GM18507 (cell line): ENCODE measurements at places on chromosomes 12 and 14.
A peak's percentile ranks its signal among the peaks of the same experiment; 100 is the strongest.

GRCh38 chr14:96095581-96096476 is 56.7 kb downstream of the C14orf132 start:
- DNase-seq = no peak

- no peak for DNase-seq
These were observed 626 bp downstream of the TXNDC16 start for GRCh38 chr14:52551696-52552062.

GRCh38 chr12:104220931-104221330 is 5.4 kb downstream of the TXNRD1 start:
- DNase-seq = no peak

GRCh38 chr12:6959805-6960592 is 8.8 kb downstream of the PTPN6 start:
- no peak for DNase-seq

- no peak for DNase-seq
These were observed 57.3 kb downstream of the NRXN3 start for GRCh38 chr14:78227248-78228077.

DNA sequence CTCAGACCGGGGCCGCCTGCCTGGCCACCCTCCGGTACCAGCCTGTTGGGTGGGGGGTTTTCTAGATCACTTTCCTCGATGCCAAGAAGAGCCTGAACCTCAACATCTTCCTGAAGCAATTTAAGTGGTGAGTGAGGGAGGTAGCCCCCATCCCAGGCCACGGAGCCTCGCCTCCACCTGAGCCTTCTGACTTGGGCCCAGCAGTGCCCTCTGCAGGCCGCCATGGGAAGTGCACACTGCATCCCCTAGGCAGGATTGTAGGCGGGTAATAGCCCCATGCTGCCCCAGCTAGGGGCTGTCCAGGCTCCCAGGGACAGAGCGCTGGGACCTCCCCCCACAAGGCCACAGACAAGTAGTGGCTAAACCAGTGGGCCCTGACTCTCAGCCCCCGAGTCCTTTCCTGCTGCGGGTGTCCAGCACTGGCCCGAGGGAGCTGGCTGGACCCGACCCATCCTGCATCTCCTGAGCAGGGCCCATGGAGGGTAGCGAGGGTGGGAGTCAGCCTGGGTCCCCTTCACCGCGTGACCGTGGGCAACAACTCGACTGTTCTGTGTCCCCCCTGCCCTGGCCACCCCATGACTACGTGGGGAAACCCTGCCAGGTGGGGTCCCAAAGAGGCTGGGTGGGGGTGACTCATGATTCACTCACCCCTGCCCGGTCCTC is 15.3 kb upstream of the ADSS1 start:
- DNase-seq = peak; percentile 90

- DNase-seq = no peak
These were observed 6.9 kb upstream of the KLRF1 start for GRCh38 chr12:9820281-9820930.

DNA sequence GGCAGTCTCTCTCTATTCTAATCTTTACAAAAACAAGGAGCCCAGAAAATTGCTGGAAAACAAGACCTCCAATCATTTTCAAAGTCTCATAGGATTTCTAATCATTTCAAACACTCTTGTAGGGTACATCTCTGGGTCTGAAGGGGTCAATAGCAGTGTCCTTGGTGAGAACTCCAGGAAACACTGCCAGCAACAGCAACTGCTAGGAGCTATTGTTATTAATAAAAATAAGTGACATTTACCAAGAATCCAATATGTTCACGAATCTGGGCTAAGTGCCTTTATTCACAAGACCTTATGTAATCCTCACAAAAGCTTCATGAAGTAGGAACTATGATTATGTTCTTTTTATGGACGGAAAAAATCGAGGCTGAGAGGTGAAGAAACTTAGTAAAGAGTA is 72.8 kb downstream of the TTC7B start:
- DNase-seq = no peak

- no peak for DNase-seq
These were observed 25.1 kb downstream of the GTSF1 start for GRCh38 chr12:54448344-54448743.

DNA sequence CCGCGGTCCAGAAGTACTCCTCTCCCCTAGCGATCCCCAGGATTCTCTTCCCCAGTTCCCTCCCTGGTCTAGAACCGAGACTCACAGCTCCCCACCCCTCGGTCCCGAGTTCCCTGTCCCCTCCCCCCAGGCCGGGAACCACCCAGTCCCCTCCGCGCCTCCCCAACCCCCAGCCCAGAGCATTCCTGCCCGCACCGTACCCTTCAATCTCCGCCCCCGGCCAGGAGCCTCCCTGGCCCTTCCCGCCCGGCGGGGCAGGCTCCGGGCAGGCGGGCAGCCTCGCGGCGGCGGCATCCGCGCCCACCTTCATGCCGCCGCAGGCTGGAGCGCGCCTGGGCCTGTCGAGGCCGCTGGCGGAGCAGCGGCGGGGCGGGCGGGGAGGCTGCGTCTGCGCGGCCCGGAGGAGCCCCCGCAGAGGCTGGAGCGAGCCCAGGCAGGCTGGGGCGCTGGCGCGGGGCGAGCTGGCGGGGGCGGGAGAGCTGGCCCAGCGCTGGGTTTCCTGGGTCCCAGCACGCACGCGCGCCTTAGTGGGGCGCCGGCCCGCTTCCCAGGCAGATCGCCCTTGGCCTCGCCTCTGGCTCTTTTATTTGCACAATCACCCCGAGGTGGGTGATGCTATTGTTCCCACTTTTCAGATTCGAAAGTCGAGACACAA is 22.2 kb upstream of the GPR132 start:
- no peak for DNase-seq

GRCh38 chr14:40436551-40436950 is 1004.3 kb upstream of the FBXO33 start:
- no peak for DNase-seq

- no peak for DNase-seq
These were observed 570 bp downstream of the DMAC2L start for GRCh38 chr14:50312734-50313054.

DNA sequence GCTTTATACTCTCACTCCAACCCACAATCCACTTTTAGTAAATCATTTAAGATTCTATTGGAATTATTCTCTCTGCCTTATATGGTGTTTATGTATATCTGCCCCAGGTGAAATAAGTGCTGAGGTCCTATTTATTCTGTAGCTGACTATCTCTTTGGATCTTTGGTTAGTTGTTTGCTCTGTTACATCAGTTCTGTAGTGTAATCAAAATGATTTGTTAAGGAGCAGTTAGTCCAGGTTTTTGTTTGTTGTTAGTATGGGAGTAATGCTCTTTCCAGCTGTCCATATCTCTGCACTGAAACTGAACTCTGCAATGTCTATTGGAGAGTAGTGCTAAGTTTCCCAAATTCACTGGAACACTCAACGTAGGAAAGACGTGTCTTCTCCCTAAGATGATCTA is 615.8 kb downstream of the SNAPC1 start:
- no peak for DNase-seq

DNA sequence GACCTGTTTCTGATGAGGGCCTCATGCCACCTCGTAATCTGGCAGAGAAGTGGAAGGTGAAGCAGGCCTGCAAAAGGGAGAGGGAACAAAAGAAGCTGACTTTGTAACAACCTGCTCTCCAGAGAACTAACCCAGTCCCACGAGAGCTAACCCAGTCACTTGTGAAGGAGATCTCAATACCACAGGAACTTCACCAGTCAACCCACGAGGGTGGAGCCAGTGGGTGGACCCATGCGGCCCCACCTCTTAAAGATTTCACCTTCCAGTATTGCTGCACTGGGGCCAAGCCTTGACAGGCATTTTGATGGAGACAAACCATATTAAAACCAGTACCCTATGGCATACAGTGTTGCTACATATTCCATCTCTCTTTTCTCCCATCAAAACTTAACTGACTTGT is 55.1 kb downstream of the SERPINA10 start:
- no peak for DNase-seq

DNA sequence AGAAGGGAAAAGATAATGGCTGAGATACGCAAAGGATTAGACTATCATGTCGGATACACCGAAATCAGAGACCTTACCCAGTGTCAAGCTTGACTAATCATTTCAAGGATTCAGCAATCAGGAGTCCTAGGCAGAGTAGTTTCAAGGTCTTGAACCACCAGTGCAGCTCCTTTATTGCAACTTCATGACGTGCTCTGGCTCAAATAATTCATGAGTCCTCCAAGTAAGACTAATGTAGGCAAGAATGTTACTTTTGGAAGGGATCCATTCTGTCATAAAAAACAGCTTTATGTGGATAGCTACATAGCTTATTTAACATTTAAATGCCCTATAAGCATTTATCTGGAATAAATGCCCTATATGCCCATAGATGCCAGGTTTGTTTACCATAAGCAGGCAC is 123.2 kb downstream of the LMO3 start:
- DNase-seq = no peak

DNA sequence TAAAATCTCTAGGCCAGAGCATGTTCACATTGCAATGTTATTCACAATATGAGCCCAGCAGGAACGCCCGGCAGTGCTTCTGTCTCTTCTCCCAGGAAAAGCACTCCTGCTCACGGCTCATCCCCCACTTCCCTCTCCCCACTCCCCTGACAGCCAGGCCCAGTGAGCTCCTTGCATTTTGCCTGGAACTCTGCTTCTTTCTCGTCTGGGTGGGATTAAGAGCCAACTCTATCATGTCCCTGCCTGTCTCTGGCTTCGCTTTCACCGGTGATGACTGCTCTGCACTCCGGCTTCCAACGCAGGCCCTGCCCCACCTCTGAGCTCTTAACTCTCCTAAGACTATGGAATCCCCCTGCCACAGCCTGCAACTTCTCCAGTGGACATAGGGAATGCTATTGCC is 2.5 kb downstream of the PLEK2 start:
- DNase-seq = no peak

- DNase-seq = no peak
These were observed 50.2 kb upstream of the GALNT9 start for GRCh38 chr12:132379576-132379975.

DNA sequence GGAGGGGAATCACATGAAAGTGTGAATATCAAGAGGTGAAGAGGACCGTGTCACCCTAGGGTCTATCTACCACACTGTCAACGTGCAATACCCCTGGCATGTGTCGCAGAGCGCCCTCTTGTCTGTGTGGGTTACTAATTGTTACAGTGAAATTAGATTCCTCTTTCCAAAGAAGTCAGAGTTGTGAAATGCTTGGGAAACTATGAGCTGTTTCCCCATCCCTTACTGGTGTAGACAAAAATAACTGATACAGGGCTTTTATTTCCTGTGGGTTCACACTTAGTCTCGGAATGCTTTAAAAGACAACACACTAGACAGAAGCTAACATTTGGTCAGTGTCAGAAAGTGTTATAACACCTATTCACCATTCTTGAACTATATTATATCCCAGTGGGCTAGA is 597.3 kb downstream of the NRXN3 start:
- DNase-seq = no peak

GRCh38 chr14:104093366-104094055 is 8.0 kb downstream of the ASPG start:
- no peak for DNase-seq

- no peak for DNase-seq
These were observed 381.8 kb downstream of the BTG1 start for GRCh38 chr12:91763654-91764370.

DNA sequence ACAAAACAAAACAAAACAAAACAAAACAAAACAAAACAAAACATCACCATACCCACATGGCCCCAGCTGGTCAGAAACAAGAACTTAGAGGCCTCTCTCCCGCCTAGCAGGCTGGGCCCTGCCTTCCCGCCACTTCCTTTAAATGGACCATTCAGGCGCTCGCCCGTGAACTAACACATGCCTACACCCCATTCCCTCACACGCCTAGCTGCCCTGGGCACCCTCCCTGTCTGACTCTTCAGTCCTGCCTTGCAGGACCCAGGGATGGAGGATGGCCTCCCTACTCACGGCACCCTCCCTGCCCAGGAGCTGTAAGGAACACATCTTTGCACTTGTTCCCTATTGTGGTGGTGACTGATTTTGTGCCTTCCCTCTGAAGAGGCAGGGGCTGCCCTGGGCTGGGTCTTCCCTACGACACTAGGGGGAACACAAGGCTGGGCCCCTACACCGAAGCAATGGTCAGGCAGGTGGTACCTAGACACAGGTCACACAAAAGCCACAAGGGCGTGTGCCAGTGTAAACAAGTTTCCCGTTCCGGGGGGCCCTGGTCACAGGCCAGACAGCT is 21.5 kb downstream of the P2RX2 start:
- no peak for DNase-seq

- no peak for DNase-seq
These were observed 89.1 kb downstream of the TTC7B start for GRCh38 chr14:90727082-90727481.

- peak; percentile 64 for DNase-seq
These were observed 126.1 kb upstream of the MAX start for GRCh38 chr14:65228436-65228835.

GRCh38 chr14:68359837-68360552 is 432.9 kb downstream of the ZFP36L1 start:
- no peak for DNase-seq

DNA sequence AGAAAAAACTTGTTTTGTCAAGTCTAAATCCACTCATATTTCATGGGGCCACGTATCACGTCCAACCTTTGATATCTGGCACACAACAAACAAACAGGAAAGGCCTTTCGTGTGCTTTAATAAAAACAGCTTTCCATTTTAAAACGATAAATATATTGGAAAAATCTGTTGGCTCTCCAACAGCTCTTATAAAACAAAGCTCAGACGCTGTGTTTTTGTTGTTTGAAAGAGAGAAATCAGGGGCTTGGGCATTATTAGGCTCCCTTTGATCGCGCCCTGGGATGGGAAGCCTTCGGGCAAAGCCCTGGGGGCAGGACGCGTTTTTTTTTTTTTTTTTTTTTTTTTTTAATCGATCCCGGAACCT is 429 bp upstream of the PLEKHA5 start:
- DNase-seq = no peak

DNA sequence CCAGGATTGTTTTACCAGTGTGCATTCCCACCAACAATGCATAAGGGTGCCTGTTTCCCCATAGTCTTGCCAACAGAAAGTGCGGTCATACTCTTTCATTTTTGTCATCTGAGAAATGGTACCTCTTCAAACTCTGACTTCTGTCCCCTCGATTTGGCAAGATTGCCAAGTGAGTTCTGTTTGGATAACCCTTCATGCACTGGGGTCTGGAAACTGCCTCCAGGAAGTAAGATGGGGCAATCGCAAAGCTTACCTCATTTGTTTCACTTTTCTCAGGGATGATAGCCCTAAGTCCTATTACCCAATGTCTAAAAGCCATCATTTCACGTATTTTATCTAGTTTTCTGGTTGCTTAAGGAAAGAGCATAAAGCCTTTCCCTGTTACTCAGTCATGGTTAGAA is 28.6 kb upstream of the NR1H4 start:
- no peak for DNase-seq
